Hepatocyte (in vitro differentiated cells): ENCODE measurements at places on chromosomes 7 and 10. TPM values are rescaled to one million over a fixed set of nuclear protein-coding genes. Genes with fewer than 3 reads are reported as not detected.

The ELFN1 gene
- total RNA-seq: 2.9 and 3.6 TPM in 2 replicates

DNA sequence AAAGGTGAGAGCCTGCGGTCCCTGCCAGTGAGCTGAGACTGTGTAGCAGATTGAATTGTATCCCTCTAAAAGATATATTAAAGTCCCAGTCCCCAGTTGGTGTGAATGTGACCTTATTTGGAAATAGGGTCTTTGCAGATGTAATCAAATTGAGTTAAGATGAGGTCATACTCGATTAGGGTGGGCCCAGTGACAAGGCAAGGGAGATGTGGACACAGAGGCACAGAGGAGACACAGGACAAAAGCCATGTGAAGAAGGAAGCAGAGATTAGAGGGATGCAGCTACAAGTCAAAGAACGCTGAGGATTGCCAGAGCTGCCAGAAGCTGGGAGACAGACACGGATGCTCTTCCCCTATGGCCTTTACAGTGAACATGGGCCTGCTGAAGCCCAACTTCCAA lies 104.3 kb downstream of the CLEC2L start:
- no peaks in the 10 kb centered on the region for H3K27me3 ChIP-seq
- DNase-seq: no peak
- no peaks in the 10 kb centered on the region for H3K4me1 ChIP-seq

DNA sequence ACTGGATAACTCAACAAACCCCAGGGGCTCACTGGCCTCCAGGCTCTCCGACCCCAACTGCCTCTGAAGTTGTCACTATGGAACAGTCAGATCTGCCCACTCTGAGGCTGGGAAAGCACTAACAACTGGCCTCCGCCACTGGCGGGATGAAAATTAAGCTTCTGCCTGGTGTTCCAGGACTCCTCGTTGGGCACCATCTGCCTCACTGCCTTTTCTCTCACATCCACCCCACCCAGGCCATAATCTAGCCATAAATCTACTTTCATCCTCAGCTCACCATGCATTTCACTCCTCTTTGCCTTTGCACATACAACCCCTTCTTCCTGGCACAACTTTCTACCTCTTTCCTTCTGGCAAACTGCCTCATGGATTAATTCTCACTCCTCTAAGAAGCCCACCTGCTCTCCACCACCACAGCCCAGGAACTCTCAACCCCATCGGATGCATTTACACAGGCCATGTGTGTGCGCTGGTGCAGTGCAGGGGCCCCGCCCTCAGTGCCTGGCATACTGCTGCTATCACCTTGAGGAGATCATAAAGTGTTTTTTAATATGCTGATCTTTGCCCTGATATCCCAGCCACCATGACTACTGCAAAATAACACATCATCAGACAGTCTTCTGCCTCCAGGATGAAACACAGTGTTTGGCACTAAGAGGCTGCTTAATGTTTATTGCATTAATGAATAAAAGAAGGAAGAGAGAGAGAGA lies 4.0 kb downstream of the CDHR1 start:
- H3K4me3 ChIP-seq: no peak overlapping the region
- H3K4me1 ChIP-seq: no peaks in the 10 kb centered on the region
- peaks cover 49% of the 10 kb centered on the region for H3K27me3 ChIP-seq
- H3K27ac ChIP-seq: no peak overlapping the region
- no peaks in the 10 kb centered on the region for H3K36me3 ChIP-seq

DNA sequence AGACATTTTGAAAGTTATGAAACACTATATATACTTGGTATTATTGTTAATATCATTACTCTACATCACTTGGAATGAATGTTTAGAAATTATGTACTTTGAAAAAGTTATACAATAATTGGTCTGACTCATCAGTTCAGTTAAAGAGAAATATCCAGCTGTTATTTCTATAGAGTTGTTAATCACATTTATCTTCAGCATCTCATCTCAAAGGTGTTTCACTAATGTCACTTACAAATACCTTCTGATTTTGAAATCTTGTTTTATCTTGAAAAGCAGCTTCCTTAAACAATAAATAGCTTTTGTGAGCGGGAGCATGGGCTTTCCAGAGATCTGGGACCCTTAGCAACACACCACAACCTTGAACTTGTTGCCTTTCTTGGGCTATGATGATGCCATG lies 205.2 kb downstream of the PCLO start:
- H3K27ac ChIP-seq: no peak overlapping the region
- no peaks in the 10 kb centered on the region for H3K27me3 ChIP-seq
- no peaks in the 10 kb centered on the region for H3K36me3 ChIP-seq

DNA sequence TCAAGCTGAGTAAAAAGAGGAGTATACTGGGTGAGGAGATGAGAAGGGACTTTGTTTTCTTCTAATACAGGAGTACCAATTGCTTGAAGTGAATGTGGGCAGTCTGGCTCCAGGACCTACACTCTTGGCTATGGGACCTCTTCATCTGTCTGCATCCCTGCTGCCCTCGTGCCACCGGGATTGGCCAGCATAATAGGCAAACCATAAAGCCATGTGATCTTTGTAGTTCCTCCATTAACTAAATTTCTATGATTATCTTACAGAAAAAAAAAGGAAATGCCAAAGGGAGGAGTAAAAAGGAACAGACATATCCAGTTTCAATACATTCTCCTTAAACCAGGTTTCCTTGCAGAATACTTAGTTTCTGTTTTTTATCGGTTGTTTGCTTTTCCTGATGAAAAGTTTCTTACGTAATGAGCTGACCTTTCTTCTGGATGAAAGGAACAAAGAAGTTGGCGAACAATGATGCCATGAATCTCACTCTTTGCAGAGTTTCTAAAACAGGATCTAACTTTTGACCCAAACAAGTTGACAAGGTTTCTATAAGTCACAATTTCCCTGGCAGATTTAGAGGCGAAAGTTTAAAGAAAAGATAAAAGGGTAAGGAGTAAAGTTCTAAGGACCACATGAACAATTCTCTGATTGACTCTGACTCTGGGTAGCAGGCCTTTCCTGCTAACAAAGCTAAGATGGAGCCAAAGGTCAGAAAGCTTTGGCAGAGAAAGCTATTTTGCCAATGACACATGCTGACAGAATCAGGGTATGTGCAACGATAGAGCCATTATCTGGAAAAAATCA lies 54.1 kb downstream of the LAMB1 start:
- H3K27me3 ChIP-seq: no peaks in the 10 kb centered on the region
- peak overlapping the region; percentile 65 for H3K27ac ChIP-seq
- no peak overlapping the region for H3K4me3 ChIP-seq
